CD4-positive, alpha-beta T cell (primary cell): ENCODE measurements at places on chromosomes 3 and 15. TPM values are rescaled to one million over a fixed set of nuclear protein-coding genes. Genes with fewer than 3 reads are reported as not detected.

The NRG4 gene
- not detected for total RNA-seq

GRCh38 chr3:135034291-135034768 is 239.3 kb downstream of the EPHB1 start:
- H3K27ac ChIP-seq, result no peak overlapping the region
- no peaks in the 10 kb centered on the region for H3K36me3 ChIP-seq
- DNase-seq, result no peak
- H3K4me1 ChIP-seq, result no peaks in the 10 kb centered on the region

The RARRES1 gene
- not detected for total RNA-seq

- no peak overlapping the region for H3K27ac ChIP-seq
- no peaks in the 10 kb centered on the region for H3K4me1 ChIP-seq
- no peak overlapping the region for H3K4me3 ChIP-seq
These were observed 472.1 kb downstream of the SOX2 start for GRCh38 chr3:182183716-182184430.

GRCh38 chr3:59247402-59247841 is 197.6 kb upstream of the CFAP20DC start:
- H3K4me3 ChIP-seq, result no peak overlapping the region
- no peak overlapping the region for H3K27ac ChIP-seq
- H3K36me3 ChIP-seq, result no peaks in the 10 kb centered on the region
- no peak for DNase-seq

DNA sequence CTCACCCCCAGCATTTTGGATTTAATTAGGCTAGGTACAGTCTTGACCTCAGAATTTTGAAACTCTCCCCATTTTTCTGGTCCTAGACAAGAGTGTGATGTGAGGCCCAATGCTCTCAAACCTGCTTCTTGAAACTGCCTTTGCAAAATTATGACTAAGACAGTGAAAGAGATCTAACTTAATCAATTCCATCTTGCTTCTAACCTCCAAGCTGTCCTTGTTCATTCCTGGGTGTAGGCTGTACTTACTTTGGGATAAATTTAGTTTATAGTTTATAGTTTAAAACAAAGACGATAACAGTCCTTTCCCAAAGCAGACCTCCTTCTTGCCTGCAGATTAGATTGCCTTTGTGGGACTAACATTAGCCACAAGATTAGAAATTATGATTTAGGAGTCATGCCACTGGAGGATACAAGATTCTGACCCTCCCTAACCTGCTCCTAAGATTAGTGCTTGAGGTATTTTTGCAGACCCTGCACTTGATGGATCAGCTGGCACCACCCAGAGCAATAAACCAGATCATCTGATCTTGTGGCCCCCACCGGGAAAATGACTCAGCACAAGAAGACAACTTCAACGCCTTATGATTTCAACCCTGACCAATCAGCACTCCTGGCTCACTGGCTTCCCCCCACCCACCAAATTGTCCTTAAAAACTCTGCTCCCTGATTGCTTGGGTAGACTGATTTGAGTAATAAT is 59.6 kb downstream of the CD200R1L start:
- H3K27ac ChIP-seq, result no peak overlapping the region
- H3K4me3 ChIP-seq, result no peak overlapping the region
- H3K27me3 ChIP-seq, result no peaks in the 10 kb centered on the region
- DNase-seq, result no peak
- no peaks in the 10 kb centered on the region for H3K36me3 ChIP-seq

DNA sequence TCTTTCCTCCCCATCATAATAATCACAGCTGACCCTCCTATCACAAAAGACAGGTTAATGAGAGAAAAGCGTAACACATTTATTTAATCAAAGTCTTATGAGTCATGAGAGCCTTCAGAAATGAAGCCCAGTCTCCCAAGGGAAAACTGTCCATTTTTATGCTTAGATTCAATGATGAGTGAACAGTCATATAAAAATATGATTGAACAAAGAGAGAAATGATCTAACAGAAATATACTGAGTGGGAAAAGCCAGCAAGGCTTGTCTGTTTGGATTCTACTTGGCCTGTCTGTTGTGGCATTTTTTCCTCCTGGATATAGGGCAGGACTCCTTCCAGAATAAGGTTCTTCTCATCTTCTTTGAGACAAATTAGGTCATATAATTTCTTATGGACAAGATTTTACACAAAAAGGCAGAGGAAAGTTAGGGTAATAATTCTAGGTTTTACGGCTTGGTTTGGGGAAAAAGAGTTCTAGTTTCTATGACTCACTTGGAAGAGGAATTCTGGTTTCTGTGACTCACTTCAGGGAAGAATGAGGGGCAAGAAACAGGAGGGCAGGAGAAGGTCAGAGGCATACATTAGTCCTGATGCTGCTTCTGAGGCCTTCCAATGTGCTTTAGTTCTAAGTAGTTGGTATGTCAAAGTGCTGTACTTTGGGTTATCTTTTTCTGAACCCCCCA is 534.2 kb downstream of the ZIC1 start:
- H3K27ac ChIP-seq, result no peak overlapping the region
- H3K36me3 ChIP-seq, result no peaks in the 10 kb centered on the region

- H3K36me3 ChIP-seq, result no peaks in the 10 kb centered on the region
- no peak overlapping the region for H3K27ac ChIP-seq
- no peaks in the 10 kb centered on the region for H3K4me1 ChIP-seq
- H3K4me3 ChIP-seq, result no peak overlapping the region
- no peak for DNase-seq
These were observed 8.7 kb upstream of the MCCC1 start for GRCh38 chr3:183108001-183108449.

- no peak for DNase-seq
- H3K4me3 ChIP-seq, result no peak overlapping the region
- no peaks in the 10 kb centered on the region for H3K4me1 ChIP-seq
- no peaks in the 10 kb centered on the region for H3K36me3 ChIP-seq
These were observed 32.2 kb upstream of the ACP3 start for GRCh38 chr3:132284781-132285619.

GRCh38 chr3:66604481-66604880 is 103.7 kb upstream of the LRIG1 start:
- H3K27me3 ChIP-seq, result peaks cover 3% of the 10 kb centered on the region
- H3K4me1 ChIP-seq, result peaks cover 18% of the 10 kb centered on the region
- H3K4me3 ChIP-seq, result no peak overlapping the region
- H3K27ac ChIP-seq, result no peak overlapping the region
- DNase-seq, result no peak

The TATDN2 gene
- 50.2 TPM for total RNA-seq

DNA sequence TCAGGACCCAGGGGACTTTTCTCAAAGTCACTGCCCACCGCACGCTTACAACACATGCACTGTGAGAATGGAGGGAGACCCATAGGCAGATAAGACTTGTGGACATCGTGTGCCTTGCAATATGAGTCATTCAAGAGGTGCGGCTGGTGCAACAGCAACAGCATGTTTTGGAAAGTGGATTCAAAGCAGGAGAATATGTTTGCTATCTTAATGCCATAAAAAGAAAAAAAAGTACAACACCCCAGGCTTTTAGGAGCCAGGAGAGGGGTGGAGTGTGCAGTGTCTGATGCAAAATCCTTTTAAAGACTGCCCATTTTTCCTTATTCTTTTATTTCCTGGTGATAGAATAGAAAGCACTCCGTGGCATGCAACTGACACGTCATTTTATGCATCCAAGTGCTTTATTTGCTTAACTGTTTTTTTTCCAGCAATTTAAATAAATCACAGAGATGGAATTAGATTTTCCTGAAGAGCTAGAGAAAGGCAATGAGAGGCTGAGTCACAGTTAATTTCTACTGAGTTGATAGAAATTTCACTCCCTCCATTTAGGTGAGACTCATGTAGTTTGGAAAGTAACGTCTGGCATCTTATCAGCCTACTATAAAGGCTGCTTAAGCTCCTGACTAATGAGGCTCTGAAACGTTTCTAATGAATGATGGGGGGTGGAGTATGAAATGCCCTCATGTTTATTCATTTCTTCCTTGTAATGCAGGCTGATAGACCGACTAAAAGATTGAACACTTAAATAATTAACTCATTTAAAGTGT is 96.4 kb downstream of the NSUN3 start:
- H3K36me3 ChIP-seq, result no peaks in the 10 kb centered on the region
- no peaks in the 10 kb centered on the region for H3K27me3 ChIP-seq
- no peaks in the 10 kb centered on the region for H3K4me1 ChIP-seq
- no peak for DNase-seq

The ISY1 gene
- 28.2 TPM for total RNA-seq

The CCDC191 gene
- total RNA-seq, result 3.7 TPM

The IP6K1 gene
- 33.3 TPM for total RNA-seq

DNA sequence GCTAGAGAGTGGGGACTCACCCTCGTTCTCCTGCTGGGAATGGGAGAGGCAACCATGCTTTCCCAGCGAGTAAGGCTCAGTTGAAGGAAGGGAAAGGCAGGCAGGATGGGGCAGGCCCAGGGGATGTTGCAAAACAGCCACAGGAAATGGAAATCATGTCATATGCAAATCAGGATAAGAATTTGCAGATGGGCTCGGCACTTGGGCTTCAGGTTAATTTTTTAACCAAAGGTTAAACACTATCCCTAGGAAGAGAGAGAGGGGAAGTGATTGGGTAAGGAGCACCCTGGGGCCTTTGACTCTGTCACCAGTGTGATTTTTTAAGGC is 14.6 kb upstream of the PLA2G4E start:
- H3K4me3 ChIP-seq, result no peak overlapping the region
- DNase-seq, result peak; percentile 24
- H3K27ac ChIP-seq, result no peak overlapping the region
- H3K27me3 ChIP-seq, result no peaks in the 10 kb centered on the region

GRCh38 chr3:64059484-64060175 is 36.3 kb upstream of the PSMD6 start:
- H3K36me3 ChIP-seq, result no peaks in the 10 kb centered on the region
- no peak overlapping the region for H3K4me3 ChIP-seq
- no peak for DNase-seq

GRCh38 chr3:49625071-49625470 is 49.1 kb upstream of the APEH start:
- no peaks in the 10 kb centered on the region for H3K4me1 ChIP-seq
- H3K4me3 ChIP-seq, result no peak overlapping the region

- H3K27ac ChIP-seq, result no peak overlapping the region
- H3K4me3 ChIP-seq, result no peak overlapping the region
These were observed 730.2 kb upstream of the DPPA4 start for GRCh38 chr3:110067527-110067926.

DNA sequence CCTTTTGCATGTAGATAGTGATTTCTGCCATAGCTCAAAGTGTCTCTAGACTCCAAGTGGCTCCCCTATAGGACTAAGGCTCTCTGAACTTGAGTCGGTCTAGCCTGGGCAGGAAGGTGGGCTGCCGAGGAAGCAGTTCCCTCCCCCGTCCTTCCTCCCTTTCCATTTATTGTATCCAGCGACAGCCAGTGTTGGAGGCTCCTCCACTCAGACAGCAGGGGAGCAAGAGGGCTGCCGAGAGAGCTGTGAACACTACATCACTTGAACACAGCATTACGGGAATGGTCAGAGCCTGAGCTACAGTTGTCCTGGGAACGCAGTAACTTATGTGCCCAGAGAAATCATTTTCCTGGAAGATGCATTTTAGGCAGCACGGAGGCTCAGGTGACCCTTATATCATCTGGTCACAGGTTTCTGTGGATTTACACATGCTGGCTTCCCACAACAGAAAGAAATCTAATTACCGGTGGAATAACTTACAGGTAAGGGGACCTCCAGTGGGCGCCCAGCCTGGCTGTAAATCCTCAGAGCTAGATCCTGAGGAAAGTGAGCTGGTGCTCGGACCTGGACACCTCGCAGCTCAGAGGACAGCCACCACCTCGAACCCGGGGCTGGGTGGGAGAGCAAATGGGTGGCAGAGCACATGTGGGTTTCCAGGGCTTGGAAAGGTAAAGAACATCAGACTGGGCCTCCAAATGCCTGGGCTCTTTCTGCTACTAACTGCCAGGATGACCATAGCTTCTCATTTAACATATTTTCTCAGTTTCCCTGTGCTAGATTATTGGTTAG is 197.1 kb downstream of the UACA start:
- H3K4me1 ChIP-seq, result peaks cover 9% of the 10 kb centered on the region
- H3K4me3 ChIP-seq, result no peak overlapping the region
- no peak overlapping the region for H3K27ac ChIP-seq
- H3K36me3 ChIP-seq, result no peaks in the 10 kb centered on the region
- no peak for DNase-seq

The CYP19A1 gene
- total RNA-seq, result not detected

DNA sequence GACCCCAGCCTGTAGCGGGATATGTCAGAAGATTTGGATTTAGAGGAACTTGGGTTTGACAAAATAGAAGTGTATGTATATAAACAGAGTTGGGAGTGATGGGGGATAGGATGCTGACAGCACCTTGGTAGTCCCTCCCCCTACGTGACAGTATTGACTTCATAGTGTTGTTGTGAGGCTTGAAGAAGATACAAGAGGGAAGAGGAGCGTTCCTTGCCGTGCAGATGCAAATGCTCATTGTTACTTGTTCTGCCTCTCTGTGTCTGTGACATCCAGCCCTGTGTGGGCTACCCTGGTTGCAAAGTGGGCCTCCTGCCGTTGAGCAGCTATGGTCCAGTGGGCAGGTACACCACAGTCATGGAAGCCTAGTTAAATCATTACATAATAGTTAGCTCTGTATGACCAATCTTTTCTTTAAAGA is 45.0 kb downstream of the SMAD3 start:
- H3K4me1 ChIP-seq, result peaks cover 71% of the 10 kb centered on the region
- H3K36me3 ChIP-seq, result peaks cover 6% of the 10 kb centered on the region
- no peak overlapping the region for H3K4me3 ChIP-seq
- no peak for DNase-seq
- no peak overlapping the region for H3K27ac ChIP-seq
- H3K27me3 ChIP-seq, result no peaks in the 10 kb centered on the region

- H3K36me3 ChIP-seq, result no peaks in the 10 kb centered on the region
- no peak overlapping the region for H3K4me3 ChIP-seq
- DNase-seq, result peak; percentile 38
- no peaks in the 10 kb centered on the region for H3K27me3 ChIP-seq
- H3K27ac ChIP-seq, result no peak overlapping the region
These were observed 85.5 kb upstream of the CDV3 start for GRCh38 chr3:133487920-133488540.

GRCh38 chr3:120369037-120369467 is 19.9 kb upstream of the LRRC58 start:
- no peaks in the 10 kb centered on the region for H3K27me3 ChIP-seq
- no peak overlapping the region for H3K4me3 ChIP-seq
- H3K27ac ChIP-seq, result no peak overlapping the region
- no peaks in the 10 kb centered on the region for H3K4me1 ChIP-seq

The SLC9A9 gene
- 12.2 TPM for total RNA-seq

GRCh38 chr3:70264122-70264780 is 48.2 kb downstream of the MDFIC2 start:
- no peaks in the 10 kb centered on the region for H3K36me3 ChIP-seq
- no peak overlapping the region for H3K27ac ChIP-seq
- H3K4me3 ChIP-seq, result no peak overlapping the region
- H3K27me3 ChIP-seq, result no peaks in the 10 kb centered on the region

The PPARG gene
- total RNA-seq, result 0.75 TPM

GRCh38 chr3:151707216-151707615 is 26.5 kb upstream of the AADACL2 start:
- H3K4me3 ChIP-seq, result no peak overlapping the region
- no peak for DNase-seq
- H3K4me1 ChIP-seq, result no peaks in the 10 kb centered on the region
- no peak overlapping the region for H3K27ac ChIP-seq
- no peaks in the 10 kb centered on the region for H3K36me3 ChIP-seq
- H3K27me3 ChIP-seq, result no peaks in the 10 kb centered on the region

GRCh38 chr15:40097968-40098476 is 10.7 kb downstream of the BMF start:
- H3K27me3 ChIP-seq, result no peaks in the 10 kb centered on the region
- H3K4me3 ChIP-seq, result no peak overlapping the region
- peaks cover 48% of the 10 kb centered on the region for H3K4me1 ChIP-seq
- H3K36me3 ChIP-seq, result no peaks in the 10 kb centered on the region

GRCh38 chr3:125045965-125046364 is 9.8 kb downstream of the HEG1 start:
- no peak for DNase-seq
- H3K36me3 ChIP-seq, result peaks cover 14% of the 10 kb centered on the region
- peaks cover 34% of the 10 kb centered on the region for H3K4me1 ChIP-seq
